ENCODE measurements at places on chromosomes 6 and 20.

- DNase-seq: no peak
These were observed 37.1 kb upstream of the GRM4 start for GRCh38 chr6:34182751-34183531.

GRCh38 chr6:125554456-125554855, 195.0 kb upstream of the HEY2 start:
- no peak for DNase-seq

GRCh38 chr20:53284256-53284655, 309.4 kb downstream of the ZNF217 start:
- DNase-seq: no peak

GRCh38 chr20:43940518-43941225, 26.0 kb downstream of the TOX2 start:
- no peak for DNase-seq

DNA sequence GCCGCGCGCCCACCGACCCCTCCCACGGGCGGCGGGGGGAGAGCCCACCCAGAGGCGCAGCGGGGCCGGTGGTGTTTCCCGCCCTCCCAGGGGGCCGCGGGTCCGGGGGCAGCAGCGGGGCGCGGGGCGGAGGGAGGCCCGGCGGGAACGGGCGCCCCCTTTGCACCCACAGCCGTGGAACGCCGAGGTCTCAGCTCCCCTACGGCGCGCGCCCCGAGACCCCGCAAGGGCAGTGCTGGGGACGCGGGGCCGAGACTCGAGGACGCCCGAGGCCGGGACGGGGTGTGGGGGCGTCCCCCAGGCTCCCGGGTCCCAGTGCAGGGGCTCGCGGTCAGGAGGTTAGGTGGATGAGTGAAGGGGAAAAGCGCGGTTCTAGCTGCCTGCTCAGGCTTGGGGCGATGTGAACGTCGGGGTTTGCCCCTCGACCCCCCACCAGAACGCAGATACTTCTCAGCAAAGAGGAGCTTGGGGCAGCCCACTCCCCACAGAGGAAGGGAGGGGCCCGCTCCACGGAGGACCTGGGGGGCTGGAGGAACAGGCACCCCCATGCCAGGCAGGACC, 65.5 kb upstream of the BHLHE23 start:
- no peak for DNase-seq

DNA sequence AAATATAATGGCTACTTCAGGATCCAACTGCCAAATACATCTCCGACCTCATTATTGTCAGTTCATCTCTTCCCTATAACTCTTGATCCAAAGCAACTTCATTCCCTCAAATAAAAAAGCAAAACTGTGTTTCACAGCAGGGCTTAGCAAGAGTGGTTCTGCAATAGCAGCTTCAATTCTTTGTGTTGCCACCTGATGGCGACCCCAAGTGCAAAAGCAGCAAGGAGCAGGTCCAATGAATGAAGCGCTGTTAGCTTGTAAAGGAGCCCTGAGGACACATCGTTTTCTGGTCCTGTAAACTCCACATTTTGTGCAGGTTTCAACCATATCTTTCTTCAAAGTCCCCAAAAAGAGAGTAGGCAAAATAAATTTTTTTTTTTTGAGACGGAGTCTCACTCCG, 19.6 kb downstream of the RTN4IP1 start:
- no peak for DNase-seq

DNA sequence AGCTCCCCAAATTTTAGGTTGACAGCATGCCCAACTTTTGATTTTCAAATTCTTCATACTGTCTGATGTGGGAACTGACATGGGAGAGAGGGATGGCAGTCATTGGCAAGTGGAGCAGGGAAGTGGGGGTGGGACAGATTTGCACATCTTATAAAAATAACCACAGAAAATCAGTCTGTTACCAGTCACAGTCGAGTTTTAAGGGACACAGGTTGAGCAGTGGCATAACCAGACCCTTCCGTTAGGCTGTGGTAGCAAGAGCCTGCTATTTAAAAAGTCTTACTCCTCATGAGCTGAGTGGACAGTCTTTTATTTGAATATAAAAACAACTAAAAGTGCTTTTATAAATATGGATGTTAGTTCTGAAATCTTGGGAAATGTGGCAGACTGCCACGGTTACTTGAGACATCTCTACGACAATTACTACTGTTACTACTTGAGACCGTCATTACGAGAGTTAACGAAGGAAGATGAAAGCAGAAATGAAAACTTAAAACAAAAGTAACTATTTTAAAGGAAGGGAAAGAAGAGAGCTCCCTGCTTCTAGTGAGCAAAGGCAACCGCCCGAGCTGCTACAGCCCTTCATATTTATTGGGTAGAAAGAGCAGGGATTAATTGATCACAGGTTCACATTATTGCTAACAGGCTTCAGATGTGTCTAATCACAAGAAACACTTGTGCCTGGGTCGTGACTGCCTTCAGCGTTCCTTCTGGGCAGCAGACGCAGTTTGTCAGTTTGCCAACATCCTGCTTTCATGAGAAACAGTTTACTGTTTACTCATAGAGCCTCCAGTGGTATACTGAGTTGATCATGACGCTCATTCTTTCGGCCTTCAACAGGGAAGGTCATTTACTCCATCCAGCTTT, 71.3 kb downstream of the EFHC1 start:
- DNase-seq: no peak

GRCh38 chr6:14316651-14317386, 199.2 kb downstream of the CD83 start:
- DNase-seq: no peak

- DNase-seq: no peak
These were observed 57.3 kb upstream of the TRAF3IP2 start for GRCh38 chr6:111662794-111663593.

DNA sequence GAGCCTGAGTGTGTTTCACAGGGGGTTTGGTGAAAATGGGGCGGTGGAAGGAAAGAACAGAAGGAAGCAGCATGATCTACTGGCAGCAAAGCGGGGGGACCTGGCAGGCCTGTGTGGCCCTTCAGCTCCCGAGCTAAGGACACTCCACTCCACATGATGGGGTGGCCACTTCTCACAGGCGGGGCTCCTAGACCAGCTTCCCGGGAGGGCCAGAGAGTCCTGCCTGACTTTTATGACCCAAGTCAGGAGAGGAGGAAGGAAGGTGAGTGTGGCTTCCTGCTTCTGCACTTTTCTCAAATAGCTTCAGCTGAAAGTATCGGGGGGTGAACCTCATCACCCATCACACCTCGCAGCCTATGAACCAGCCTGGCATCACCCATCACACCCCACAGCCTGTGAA, 117.5 kb upstream of the AFDN start:
- DNase-seq: no peak

- DNase-seq: no peak
These were observed 233.6 kb upstream of the MAP3K7 start for GRCh38 chr6:90820436-90820835.

DNA sequence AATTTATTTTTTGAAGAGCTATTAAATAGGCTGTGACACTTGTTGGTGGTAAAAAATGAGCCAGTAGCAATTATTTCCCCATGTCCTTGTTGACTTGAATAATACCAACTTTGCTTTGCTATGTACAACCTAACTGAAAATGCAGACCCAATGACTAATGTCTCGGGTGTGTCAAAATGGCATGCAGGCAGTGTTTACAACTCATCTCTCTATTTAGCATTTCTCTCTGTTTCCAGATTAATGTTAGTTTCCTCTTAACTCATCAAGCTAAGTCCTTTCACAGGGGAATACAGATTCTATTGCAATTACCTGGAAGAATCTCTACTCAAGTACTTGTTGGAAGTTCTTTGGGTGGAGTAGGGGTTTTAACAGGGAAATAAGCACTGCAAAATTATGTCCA, 504.4 kb downstream of the BCKDHB start:
- no peak for DNase-seq

GRCh38 chr6:118725944-118726343, 74.6 kb upstream of the CEP85L start:
- peak; percentile 65 for DNase-seq

DNA sequence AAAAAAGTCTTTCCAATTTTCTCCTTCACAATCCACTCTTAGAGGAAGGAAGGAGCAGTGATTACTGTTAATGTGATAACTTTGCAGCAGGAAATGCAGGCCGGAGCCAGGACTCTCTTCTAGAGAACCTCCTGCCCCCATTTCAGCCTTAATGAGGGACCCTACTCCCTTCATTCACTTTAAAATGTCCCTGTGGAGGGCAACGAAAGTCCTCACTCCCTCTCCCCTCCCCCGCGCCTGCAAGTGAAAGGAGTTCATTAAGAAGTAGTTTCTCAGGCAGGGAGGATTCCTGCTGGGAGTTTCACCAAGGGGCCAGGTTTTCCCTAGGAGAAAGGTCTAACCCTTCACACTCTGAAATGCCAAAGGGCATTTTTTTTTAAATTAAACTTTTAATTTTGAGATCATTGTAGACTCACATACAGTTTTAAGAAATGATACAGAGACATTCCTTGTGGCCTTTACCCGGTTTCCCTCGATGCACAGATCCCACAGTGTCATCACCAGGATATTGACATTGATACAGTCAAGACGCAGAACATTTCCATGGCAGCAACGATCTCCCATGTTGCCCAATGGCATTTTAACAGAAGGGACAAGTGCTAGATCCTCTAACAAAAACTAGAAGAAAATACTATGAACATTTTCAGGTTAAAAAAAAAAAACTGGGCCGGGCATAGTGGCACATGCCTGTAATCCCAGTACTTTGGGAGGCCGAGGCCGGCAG, 6.8 kb upstream of the COMMD7 start:
- no peak for DNase-seq

- DNase-seq: no peak
These were observed 372.7 kb downstream of the CDKAL1 start for GRCh38 chr6:20906945-20907344.

DNA sequence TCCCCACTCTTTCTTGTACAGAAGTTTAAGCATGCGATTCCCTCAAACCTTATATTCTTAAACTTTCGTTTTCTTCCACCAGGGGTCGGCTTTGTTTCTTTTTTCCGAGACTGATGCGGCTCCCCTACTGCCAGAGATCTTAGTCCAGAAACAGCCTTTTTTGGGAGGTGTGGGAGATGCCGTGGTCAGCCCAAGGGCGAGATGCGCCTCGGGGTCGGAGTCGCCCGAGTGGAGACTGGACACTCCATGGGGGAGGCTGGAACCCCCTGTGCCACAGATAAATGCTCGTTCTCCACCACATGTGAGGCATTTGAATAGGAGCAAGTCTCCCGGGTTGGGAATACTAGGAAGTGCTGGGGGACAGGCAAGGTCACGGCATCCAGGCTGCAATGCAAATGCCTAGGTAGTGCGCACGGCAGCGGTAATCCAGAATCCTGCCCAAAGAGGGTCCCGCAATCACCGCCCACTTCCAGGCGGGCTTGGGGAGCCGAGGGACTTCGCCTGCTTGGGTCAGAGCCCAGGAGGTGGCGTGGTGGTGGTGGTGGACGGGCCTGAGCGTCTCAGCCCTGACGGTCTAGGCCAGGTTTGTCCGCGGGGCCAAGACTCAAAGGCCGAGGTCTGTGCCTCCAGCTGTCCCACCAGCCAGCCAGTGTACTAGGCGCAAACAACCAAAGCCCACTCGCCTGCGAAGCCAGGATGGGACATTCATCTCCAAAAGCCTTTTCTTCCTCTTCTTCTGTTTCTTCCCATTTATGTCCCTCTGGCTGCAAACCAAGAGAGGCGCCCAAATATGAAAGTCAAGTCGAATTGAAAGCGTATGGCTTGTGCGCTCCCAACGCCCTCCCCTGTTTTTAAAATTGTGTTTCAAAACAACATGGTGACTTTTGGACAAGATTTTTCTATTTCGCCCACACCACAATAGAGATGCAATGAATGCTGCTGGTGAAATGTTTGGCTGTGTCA, 39.3 kb upstream of the OSTM1 start:
- DNase-seq: no peak

- no peak for DNase-seq
These were observed 421.2 kb upstream of the HTR1E start for GRCh38 chr6:86516087-86516486.

DNA sequence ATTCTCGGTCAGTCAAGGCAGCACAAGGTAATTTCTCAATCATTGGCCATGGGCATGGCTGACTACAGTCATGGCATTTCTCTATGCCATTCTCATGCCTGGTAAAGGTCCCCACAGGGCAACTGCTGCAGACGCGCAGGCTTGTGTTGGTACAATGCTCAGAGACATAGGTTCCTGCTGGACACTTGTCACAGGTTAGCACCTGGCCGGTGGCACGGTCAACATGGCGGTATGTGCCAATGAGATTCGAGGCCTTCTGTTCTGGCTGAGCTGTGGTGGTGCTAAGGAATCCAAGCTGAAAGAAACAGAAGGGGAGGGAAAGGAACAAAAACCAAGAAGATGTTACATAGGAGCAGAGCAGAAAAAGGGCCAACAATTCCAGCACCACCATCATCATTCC, 23.4 kb downstream of the TNFRSF21 start:
- DNase-seq: no peak

DNA sequence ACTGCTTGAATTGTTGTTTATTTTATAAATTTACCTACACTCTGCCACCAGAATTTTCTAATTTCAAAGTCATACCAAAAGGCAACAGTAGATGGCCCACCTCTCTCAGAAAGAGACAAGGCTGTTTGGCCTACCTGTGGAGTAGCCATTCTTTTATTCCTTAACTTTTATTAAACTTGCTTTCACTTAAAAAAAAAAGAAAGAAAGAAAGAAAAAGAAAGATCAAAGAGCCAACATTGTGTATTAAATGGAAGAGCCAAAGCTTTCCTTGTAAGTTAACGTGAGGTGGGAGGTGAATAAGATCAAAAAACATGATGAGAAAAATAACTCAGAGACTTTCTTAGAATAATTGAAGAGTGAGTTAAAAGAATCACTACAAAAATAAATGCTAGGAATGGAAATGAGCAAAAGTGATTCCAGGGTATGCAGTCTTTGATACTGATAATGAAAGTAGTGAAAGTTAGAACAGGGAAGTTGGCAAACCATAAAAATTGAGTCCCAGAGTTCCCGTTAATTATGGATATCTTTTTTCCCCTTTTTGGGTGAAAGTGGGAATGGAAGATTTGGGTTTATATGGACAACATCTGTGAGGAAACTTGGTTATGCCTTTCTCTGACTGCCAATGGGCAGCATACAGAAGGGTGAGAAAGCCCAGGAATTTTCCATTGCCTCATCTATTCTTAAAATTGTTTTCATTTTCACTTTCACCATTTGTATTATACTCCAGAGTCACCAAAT, 35.9 kb upstream of the MYB start:
- no peak for DNase-seq

All from stimulated activated CD4-positive, alpha-beta T cell treated with anti-CD3 and anti-CD28 coated beads, TNF-alpha, amount 100 ng/mL, for 4 hours (primary cell).